ENCODE measurements at places on chromosomes 7 and 10.

- DNase-seq: no peak
These were observed 232.7 kb upstream of the TAC1 start for GRCh38 chr7:97499204-97499603.

DNA sequence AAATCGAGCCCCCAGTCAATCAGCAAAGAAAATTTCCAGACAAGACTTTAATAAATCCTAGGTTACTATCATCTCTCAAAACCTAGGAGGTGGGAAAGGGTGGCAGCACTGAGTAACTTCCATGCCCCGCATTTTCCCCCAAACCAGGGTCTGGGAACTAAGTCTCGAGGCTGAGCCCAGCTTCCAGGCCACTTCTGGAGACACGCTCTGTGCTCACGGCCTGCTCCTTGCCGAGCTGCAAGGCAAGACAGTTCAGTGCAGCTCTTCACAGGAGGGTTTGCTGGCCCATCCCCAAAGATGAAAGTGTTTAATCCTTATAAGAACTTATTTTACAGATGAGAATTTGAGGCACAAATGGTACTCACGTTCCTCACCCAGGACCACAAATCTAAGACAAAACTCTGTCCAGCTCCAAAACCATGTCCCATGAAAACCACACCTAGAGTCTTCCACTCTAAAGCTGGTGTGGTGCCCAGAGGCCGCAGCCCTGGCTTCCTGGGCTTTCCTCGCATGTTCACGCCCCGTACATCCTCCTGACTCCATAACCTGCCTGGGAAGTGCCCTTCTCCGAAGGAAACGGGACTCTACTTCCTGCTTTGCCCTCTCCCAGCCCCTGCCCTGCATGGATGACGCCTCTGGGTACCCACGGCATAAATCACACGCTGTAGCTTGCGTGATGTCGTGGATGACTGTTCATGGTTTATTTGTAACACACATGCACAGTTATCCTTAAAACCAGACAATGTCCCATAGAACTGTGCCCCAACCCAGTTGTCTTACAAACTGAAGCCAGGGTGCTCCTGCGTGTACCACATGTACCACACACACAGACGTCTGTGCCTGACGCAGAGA lies 201.2 kb downstream of the DIP2C start:
- no peak for DNase-seq

GRCh38 chr10:1191752-1192151 lies 135.6 kb downstream of the WDR37 start:
- no peak for DNase-seq

- DNase-seq: no peak
These were observed 65.0 kb upstream of the TES start for GRCh38 chr7:116145245-116145852.

DNA sequence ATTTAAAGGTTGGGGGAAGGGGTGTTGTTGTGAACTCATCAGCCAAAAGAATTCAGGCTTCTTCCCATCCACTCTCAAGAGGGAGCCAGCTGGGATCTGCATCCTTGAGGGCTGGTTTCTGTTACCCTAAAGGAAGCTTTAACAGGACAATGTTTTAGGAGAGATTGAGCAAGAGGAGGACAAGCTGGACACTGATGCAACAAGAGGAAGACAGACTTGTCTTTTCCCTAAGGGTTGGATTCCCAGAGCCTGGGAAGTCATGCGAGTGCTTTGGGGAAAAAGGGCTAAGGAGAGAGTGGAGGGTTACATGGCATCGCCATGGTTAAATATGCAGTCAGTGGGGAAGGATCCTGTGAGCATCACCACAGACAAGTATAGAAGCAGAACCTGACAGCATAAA lies 47.6 kb upstream of the PDE1C start:
- DNase-seq: no peak

DNA sequence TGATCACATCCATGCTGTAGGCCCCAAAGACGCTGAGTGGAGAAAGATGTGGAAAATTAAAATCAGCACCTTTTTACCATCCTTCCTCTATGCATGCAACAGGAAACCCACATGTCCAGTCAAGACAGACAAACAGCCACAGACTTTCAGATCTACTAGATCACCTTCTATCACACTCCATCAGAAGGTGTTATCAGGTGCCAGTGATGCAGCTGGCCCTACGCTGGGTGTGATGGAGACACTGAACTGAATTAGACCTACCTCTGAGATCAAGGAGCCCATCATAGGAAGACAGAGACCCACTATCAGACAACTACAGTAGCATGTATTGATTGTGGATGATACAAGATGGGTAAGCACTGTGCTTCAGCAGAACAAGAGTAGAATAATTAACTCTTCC lies 15.5 kb downstream of the CYP3A4 start:
- no peak for DNase-seq
